Activated CD4-positive, alpha-beta T cell treated with anti-CD3 and anti-CD28 coated beads, Interleukin-2, Interleukin-6, amounts not matched to agents 100 ng/mL and 50 ng/mL, durations not matched to agents 16 hours and 8 hours (primary cell): ENCODE measurements at places on chromosomes 6 and 20.
A peak's percentile ranks its signal among the peaks of the same experiment; 100 is the strongest.

- peak; percentile 27 for DNase-seq
These were observed 173.7 kb downstream of the PHACTR1 start for GRCh38 chr6:12890171-12890790.

GRCh38 chr6:87913974-87914373, 133.7 kb upstream of the SPACA1 start:
- no peak for DNase-seq

- no peak for DNase-seq
These were observed 83.5 kb upstream of the TMEM181 start for GRCh38 chr6:158476389-158476788.

- DNase-seq, result no peak
These were observed 46.3 kb downstream of the HIVEP1 start for GRCh38 chr6:12058172-12058961.

DNA sequence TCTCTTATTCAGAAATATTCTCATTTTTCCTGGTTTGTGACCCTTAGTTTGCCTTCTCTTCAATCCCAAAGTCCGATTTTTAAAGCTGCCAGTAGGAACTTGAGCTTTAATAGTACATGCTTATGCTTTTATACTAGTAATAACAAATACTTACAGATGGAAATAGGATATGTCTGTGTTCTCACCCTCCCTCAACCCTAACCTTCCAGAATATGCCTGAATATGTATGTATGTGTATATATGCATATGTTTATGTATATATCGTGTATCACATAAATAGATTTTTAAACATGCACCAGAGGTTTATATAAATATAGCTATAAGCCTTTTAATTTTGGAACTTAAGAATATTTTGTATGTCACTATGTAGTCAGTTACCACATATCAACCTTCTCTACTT, 38.8 kb downstream of the CDYL start:
- no peak for DNase-seq

DNA sequence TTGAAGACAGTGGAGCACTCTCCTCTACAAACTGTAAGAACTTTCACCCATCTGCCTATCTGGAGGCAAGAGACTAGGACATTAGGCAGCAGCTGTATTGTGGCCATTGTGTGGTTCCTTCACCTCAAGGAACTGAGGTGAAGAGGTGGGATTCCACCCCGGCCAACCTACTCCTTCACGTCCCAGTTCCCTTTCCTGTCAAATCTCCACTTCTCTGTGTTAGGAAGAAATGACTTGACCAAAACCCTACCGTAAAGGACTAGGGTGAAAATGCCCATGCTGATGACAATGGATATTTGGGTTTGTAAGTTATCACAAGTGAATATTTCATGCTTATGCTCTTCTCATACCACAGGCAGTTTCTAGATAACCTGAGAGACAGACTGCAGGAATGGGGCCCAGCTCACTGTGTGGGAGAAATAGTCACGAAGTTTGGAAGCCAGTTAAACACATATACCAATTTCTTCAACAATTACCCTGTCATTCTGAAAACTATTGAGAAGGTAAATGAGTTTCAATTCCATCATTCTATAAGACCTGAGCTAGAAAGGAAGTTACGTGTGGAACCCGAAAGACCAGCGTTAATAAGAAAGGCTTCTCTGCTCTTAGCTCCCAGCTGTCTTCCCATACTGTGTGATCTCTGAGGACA, 86.6 kb downstream of the ECT2L start:
- DNase-seq, result no peak

DNA sequence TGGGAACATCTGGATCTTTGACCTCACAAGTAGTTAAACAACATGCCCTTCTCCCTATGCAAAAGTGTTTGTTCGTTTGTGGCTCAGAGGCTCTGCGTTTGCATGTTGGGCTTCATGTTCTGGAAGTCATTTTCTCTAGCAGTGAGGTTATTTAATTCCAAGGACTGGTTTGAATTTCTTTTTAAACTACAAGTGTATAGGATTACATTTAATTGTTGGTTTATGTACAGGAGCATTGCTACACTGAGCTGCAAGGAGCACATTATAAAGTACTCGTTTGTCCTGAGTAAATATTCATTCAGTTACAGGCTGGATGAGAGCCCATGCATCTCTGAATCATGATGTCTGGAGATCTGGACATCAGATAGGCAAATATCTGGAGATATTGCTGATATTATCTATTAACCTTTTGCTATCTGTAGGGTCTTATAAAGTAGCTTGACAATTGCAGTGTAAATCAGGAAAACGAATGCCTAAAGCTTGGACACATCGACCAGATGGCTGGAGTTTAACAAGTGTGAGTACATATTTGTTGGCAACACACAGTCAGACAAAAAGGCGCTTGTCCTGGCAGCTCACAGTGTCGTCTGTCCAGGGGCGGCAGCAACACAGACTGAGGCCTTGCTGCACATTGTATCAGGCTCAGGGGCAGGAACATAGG, 84.6 kb downstream of the PDE7B start:
- no peak for DNase-seq

GRCh38 chr6:83258517-83258916, 65.4 kb downstream of the RWDD2A start:
- DNase-seq, result no peak

DNA sequence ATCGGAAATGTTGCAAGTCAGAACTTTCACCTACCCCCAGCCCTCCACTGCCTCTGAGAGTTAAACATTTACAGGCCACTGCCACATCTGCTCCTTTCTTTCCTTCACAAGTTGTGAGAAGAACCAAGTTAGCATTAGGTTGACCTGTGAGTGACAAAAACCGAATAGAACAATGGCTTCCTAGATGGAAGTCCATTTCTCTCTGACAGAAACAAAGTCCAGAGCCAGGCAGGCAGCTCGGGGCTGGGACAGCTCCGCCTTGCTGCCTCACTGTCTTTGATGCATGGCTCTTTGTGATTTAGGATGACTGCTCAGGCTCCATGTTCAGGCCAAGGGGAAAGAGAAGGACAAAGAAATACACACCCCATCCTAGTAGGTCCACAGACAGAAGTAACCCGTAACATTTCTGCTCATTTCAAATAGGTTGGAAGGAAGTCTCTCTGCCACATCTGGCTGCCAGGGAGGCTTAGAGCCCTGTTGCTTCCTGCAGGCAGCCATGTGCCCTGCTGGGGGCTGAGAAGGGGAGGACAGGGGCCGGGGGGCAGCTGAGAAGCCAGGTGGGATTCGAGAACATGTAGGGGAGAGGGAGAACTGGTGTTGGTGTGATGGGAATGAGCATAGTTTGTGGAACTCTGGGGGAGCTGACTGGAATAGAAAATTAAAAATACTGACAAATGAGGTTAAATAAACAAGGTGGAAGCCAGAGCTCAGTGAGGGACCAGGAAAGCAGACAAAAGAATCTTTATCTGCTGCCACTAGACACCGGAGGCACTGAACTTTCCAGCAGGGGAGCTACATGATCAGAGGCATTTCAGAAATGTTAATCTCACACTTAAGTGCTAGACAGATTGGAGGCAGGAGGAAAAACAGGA, 19.5 kb upstream of the IER3 start:
- DNase-seq, result no peak

DNA sequence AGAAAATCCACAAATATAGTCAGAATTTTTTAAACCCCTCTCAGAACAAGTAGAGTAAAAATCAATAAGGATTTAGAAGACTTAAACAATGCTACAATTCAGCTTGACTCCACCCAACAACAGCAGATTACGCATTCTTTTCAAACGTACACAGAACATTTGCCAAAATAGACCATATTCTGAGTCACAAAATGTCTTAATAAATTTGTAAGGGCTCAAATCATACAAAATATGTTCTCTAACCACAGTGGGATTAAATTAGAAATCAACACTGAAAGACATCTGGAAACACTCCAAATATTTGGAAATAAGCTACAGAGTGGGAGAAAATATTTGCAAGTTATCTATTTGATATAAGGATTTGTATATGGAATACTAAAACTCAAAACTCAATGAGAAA, 164.2 kb upstream of the AKAP12 start:
- DNase-seq, result no peak

DNA sequence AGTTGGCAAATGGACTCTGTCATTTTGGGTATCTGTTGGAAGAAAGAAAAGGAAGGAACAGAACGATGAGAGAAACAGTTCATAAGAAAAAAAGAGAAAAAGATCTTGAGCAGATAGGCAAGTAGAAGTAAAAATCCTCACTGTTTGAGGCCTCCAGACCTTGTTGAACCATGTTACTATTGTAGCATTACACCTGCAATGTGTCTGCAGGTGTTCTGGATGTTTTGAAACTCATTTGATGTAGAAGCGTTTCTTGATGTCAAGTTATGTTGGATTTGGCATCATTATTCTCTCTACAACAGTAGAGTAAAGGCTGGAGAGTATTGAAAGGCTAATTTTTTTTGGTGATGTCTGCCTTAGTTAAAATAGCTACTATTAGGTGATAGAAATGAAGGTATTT, 108.7 kb downstream of the CARMIL1 start:
- no peak for DNase-seq

- DNase-seq, result no peak
These were observed 362.9 kb downstream of the SMOC2 start for GRCh38 chr6:168803874-168804273.

DNA sequence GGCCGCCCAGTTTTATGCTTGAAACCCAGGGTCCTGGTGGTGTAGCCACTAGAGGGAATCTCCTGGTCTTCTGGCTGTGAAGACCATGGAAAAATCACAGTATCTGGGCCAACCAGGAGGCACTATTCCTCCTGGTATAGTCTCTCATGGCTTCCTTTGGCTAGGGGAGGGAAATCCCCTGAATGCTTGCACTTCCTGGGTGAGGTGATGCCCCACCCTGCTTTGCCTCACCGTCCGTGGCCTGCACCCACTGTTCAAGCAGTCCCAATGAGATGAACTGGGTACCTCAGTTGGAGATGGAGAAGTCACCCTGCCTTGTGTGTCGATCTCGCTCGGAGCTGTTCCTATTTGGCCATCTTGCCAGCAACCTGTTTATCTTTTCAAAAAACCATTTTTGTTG, 10.1 kb upstream of the ZNF337 start:
- peak; percentile 39 for DNase-seq

GRCh38 chr6:57255451-57256169, 33.5 kb upstream of the RAB23 start:
- no peak for DNase-seq

GRCh38 chr6:2862712-2863181, 21.1 kb upstream of the SERPINB1 start:
- peak; percentile 52 for DNase-seq

DNA sequence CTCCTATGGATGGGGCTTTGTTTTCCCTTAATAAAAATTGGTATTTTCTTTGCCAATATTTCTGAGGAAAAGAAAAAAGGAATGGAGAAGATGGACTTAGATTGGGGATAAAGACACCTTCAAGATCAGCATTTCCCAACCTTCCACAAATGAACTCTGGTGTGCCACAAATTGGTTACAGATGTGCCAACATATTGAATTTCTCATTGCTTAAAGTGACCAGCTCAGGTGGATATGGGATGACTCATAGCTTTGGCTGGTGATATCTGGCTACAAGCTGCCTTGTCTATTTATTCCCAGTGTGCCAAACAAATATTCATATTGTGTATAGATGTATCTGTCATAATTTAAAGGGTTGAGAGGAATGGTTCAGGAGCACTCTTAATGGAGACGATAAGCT, 32.5 kb downstream of the THEMIS start:
- DNase-seq, result no peak

DNA sequence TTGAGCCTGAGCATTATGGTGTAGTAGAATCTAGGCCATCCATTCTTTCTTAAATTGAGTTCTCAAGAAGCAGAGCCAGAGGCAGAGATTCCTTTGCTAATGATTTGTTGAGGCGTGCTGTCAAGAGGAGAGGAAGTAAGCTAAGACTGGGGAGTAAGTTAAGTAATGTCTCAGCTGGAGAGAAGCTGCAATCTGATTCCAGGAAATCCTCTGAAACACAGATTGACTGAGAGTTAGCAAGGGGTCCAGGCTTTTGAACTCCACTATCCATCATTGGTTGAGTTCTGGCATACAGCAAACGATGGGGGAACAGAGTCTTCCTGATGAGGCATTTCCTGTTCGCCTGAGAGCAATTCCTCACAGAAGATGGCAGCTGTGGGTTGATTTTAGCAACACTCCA, 207.4 kb upstream of the RAB32 start:
- no peak for DNase-seq

- DNase-seq, result peak; percentile 89
These were observed 50.1 kb upstream of the ASF1A start for GRCh38 chr6:118843685-118844390.

DNA sequence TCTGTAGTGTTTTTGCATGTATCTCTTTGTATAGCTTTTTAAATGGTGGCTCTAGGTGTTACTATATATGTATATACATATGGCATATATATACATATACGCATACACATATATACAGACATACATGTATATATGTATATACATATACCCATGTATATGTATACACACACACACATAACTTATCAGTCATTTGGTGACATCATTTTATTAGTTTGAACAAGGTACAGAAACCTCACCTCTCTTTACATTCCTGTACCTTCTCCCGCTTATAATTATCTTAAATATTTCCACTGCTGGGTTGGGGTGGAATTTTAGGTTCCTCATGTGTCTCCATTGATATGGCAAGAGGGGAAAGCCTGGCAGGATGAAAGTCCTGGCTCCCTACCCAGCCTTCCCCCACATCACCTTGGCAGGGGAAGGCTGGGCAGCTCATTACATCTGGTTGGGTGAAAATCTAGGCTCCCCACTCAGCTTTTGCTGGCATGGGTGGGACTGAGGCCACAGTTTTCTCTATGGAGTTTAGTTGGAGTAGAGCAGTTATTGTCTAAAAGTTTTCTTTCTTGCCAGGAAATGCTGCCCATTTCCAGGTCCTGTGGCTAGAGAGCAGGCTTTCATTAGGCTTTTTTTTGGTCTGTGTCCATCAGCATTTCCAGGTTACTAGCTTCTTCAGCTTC, 7.6 kb downstream of the GLO1 start:
- DNase-seq, result no peak

GRCh38 chr20:19272976-19273654, 60.7 kb downstream of the SLC24A3 start:
- DNase-seq, result no peak

GRCh38 chr20:1465470-1466210, 1.0 kb downstream of the NSFL1C start:
- no peak for DNase-seq

GRCh38 chr20:21556398-21556797, 42.5 kb upstream of the NKX2-2 start:
- no peak for DNase-seq

GRCh38 chr6:6810727-6811126, 222.2 kb downstream of the LY86 start:
- no peak for DNase-seq

DNA sequence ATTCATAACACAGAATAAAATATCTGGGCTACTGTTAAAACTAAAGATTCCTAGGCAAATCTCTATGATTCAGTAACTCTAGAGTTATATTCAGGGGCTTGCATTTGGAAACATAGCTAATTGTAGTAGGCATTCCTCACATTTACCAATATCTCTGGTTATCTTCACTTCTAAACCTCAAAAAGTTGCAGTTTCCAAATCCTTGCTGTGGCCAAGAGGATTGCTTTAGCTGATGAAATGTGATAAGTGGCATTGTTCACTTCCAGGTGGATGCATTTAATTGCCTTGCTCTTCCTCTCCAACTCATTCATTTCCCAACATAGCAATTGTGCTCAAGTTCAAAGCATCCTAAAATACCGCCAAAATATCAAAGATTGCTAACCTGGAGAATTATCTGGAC, 246.6 kb downstream of the GRIK2 start:
- DNase-seq, result no peak

GRCh38 chr6:109379711-109380110, 2.6 kb downstream of the CD164 start:
- DNase-seq, result no peak
